Tongue (tissue), 3 donors: ENCODE measurements at places on chromosomes 4 and X. TPM values are rescaled to one million over a fixed set of nuclear protein-coding genes. Genes with fewer than 3 reads are reported as not detected.

DNA sequence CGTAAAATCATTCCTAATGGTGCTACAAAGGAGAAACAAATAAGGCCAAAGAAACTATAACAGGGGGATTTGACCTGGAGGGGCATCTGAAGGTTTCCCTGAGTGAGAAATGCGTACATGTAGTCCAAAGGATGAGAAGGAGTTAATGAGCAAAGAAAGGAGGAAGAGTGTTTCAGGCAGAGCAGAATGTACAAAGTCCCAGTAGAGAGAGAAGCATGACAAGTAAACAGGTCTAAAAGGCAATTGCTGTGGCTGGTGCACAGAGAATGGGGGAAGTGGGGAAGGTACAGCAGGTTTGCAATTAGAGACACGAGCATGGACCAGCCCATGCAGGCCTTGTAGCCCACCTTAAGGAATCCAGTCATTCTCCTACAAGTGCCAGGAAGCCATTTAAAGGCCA, 145.5 kb downstream of the TSPAN5 start:
- no peak for DNase-seq

DNA sequence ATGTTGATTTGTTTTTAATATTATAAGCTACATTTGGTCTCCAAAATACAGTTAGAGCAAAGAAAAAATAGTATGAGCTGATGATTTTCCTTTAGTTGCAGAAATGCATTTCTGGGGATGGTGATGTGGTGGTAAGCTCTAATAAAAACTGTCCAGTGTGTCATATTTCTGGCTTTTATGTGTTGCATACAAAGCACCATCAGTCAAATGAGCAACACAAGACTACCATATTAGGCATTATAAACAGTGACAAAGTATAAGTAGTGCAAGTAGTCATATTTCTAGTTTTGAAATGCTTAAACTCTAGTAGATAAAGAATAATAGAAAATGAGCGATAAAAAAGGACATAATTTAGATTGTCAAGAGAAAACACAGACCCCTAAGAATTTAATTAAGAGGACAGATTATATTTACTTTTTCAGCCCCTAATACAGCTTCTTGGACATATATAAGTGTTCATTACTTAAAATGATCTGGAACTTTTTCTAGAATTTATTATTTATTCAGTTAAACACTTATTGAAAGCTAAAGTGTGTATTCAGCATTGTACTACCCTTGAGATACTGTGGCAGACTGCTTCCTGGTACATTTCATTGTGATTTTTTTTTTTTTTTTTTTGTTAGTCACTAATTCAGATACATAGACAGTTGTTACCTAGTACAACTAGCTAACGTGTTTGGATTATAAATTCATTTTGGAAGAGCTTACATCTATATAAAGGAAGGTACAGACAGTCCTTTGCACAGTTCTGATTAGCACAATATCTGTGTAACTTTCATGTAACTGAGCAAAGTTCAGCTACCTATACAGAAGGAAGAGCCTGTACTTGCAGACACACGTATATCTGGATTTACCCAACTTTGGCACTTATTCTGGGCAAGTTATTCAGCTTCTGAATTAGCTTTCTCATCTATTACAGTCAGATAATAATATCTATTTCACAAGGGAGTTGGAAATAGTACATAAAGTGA, 22.3 kb downstream of the RAP1GDS1 start:
- no peak for DNase-seq

GRCh38 chr4:128862608-128863311, 53.3 kb downstream of the JADE1 start:
- DNase-seq = no peak

- DNase-seq = no peak
Measured at GRCh38 chr4:141416677-141417363, 196.1 kb downstream of the ZNF330 start.

DNA sequence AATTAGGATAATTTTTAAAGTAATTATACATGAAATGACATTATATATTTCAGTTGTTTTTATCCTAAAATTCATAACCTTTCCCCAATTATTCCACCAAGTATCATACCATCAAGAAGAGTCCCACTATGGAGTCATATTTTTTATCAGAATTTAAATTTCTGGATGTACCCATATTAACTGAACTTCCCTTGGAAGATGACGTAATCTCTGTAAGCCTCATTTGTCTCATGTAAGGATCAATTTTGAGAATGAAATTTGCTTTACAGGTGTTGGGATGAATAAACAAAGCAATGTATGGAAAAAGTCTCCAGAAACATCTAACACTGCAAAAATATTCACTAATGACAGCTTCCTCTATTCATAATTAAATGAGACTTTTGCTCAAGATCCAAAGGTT, 147.5 kb downstream of the NPFFR2 start:
- no peak for DNase-seq

DNA sequence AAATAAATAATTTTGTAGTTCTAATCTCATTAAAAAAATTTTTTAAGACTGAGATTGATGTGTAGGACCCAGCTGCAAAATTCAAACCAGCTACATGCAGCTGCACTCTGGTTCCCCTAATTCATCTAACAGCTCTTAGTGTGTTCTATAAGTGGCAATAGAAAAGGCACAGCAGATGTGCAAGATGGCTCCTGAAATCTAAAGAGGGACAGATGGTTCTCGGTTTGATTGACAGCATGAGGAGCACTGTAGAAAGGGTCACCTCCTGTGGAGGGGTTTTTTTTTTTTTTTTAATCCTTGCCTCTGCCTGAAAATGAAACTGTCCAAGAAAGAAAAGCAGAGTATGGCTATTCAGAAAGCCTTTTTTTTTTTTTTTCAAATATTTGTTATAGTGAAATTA, 16.9 kb upstream of the OCIAD1 start:
- DNase-seq = peak; percentile 74

DNA sequence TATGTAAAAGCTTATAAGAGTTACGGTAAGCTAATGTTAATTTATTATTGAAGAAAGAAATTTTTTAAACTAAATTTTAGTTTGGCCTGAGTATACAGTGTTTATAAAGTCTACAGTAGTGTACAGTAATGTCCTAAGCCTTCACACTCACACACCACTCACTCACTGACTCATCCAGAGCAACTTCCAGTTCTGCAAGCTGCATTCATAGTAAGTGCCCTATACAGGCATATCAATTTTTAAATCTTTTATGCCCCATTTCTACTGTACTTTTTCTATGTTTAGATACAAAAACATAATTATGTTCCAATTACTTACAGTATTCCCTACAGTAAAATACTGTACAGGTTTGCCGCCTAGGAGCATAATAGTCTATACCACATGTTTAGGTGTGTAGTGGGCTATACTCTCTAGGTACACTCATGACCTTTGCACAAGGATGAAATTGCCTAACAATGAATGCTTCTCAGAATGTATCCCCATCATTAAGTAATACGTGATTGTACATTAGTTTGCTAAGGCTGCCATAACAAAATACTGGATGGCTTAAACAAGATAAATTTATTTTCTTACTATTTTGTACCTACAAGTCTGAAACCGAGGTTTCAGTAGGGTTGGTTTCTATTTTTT, 333.8 kb upstream of the PCDH7 start:
- no peak for DNase-seq

- no peak for DNase-seq
Measured at GRCh38 chr4:63528256-63528991, 880.8 kb downstream of the TECRL start.

DNA sequence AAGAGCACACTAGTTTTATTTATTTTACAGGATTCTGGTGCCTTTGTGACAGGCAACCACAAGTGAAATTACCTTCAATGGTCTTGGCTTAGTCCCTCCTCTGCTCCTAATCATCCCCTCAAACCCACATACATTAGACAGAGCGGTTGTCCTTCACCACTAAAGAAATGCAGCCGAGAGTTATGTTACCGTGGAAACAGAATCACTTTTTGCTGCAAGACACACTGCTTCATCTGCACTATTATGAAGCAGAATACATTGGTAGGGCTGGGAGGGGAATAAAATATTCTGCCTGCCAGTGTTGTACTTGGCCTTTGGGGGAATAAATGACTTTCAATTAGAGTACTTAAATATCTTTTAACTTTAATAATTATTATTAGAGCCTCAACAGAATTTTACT, 75.2 kb downstream of the ARHGEF38 start:
- DNase-seq = no peak

DNA sequence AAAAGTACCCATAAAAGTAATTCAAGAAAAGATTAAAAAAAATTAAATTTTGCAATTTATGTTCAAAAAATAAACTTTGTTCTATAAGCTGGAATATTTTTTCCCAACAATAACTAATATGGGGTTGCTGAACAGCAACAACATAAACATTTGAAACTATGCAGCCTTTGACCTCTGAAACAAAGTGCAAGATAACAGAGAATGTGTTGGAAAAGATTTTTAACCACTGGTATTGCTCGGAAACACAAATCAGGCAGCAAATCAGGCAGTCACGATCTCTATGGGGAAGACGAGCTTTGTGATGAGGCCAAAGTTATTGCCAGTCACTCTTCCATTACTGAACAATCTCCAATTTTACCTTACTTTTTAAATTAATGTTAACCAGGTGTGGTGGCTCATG, 332.1 kb downstream of the PABPC4L start:
- DNase-seq = no peak

DNA sequence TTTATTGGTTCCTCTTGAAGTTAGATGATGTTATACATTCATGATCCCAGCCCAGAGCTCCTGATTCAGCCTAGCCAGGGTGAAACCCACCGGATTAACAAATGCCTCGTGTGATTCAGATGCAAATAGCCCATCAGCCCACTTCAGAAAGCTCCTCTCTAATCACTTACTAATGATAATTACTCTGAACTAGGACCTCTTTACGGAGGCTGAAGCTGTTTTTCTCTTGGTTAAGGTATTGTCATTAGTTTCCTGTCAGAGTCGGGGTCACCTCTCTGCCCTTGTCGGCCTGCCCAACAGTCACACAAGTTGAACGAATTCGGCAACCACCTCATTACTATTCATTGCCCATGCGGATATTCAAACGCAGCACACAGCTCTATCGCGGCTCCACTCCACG, 36.6 kb downstream of the ZFP42 start:
- DNase-seq = no peak

DNA sequence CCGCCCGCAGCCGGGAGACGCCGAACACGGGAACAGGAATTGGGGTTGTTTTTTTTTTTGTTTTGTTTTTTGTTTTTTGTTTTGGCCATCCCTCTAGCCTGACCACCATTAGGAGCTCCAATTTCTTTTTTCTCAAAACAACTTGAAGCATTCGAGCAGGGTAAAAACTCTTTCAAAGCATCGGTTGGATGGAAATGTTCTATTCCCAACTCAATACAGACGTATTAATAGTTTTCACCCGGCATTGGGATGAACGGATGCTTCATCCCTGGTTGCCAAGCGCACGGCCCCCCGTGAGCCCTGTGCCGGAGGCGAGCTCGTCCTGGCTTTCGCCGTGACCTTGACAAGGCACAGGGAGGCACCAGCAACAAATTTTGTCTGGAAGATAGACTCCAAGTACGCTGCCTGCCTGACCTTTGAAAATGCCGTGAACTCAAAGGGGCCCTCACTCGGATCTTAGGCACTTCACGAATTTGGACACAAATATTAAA, 352 bp upstream of the MAP3K15 start:
- DNase-seq = no peak

DNA sequence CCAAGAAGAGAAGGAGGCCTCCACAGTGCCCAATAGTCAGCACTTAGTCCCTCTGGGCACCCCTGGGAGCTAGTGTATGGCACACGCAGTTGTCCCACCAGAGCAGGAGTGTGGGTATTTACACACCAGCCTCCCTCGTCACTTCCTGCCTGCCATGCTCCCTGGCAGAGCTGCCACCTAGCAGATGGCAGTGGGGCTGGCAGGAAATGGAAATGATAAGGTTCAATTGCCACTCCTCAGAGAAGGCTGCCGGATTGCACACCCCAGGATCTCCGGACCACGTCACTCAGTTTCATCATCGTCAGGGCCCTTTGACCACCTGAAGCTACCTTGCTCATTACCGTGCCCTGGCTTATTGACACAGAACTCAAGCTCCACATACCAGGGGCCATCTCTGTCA, 173.3 kb upstream of the PSAPL1 start:
- peak; percentile 23 for DNase-seq

DNA sequence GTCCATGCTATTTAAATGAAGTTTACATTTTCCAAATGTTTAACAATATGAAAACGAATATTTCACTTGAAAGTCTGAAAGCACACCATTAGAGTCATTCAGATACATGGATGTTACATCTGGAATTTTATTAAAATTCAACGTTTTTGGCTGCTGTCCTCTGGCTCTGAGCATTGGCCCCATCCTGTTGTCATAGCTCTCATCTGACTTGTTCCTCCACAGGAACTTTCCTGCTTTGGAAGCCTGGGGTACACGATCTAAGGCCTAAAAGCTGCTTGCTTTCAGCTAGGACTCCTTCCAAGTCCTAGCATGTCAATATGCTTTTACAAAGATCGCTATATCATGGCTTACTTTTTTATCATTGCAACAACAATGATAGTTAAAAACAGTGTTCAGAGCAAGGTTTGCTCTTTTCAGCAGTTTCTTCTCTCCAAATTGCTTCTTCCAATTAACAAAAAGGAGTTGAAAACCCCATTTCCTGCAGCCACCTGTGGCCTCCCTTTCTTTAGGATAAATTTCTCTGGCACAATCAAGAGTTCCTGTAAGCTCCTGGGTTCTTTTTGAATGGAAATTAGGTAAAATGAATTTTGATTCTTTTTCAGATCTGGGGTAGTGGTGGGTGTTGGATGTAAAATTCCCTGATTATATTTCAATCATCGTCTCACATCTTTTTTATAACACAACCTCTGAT, 413.4 kb upstream of the AGA start:
- DNase-seq = peak; percentile 10

GRCh38 chrX:150502979-150503897, 65.2 kb upstream of the MTM1 start:
- DNase-seq = no peak

DNA sequence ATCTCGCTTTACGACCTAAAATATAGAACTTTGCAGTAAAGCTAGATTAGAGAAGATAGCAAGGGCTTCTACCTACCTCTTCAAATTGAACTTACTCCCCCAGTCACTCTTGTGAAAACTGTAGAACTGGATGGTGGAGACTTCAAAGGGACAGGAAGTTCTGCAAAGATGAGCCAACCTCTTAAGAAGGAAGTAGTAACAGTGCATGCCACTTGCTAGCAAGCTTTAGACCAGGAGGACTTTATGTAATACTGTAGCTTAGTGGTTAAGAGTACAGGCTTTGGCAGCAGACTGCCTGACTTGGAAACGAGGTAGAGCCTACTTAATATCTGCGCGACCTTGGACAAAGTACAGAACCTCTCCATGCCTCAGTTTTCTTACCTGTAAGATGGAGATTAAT, 27.5 kb upstream of the VBP1 start:
- no peak for DNase-seq

RAI2 gene
- total RNA-seq = 2.1 TPM

BMPR1B gene
- 42.5 TPM for total RNA-seq

FANCB gene
- total RNA-seq = 6.8 TPM

PRSS12 gene
- total RNA-seq = 24.0 TPM

MFAP3L gene
- total RNA-seq = 4.1 TPM

CSAG1 gene
- total RNA-seq = not detected

NKRF gene
- total RNA-seq = 6.7 TPM

GAGE12H gene
- total RNA-seq = not detected

RNF113A gene
- 13.2 TPM for total RNA-seq

TIGD4 gene
- 4.8 TPM for total RNA-seq

SOX3 gene
- total RNA-seq = not detected

RHOXF2B gene
- total RNA-seq = not detected

UBE2K gene
- 29.7 TPM for total RNA-seq

SPOCK3 gene
- 3.6 TPM for total RNA-seq

FAM236A gene
- not detected for total RNA-seq

STPG2 gene
- 0.31 TPM for total RNA-seq

VCX gene
- not detected for total RNA-seq
